ENCODE measurements at places on chromosomes 5 and 9.

- DNase-seq, result no peak
Measured at GRCh38 chr9:8268216-8268878, 468.8 kb upstream of the DMAC1 start.

DNA sequence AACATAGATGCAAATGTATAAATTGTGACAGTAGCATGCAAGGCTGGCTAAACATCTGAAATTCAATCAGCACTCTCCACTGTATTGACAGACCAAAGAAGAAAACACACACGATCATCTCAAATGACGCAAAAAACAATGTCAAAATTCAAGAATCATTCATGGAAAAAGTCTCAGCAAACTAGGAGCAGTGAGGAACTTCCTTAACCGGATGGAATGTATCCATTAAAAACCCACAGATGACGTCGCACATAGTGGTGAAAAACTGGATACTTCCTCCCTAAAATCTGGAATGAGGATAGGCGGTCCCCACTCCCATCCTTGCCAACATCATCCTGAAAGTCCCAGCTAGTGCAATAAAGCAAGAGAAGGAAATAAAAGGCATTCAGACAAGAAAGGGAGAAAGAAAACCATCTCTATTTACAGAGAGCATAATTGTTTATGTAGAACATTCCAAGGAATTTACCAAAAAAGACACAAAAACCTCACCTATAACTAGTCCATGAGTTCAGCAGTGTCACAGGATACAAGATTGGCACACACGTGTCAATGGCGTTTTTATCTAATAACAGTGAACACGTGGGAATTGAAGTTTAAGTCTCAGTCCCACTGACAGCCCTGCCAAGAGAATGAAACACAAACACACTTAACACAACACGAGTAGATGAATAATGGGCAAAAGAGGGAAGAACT lies 14.1 kb upstream of the CEP72 start:
- DNase-seq, result no peak

DNA sequence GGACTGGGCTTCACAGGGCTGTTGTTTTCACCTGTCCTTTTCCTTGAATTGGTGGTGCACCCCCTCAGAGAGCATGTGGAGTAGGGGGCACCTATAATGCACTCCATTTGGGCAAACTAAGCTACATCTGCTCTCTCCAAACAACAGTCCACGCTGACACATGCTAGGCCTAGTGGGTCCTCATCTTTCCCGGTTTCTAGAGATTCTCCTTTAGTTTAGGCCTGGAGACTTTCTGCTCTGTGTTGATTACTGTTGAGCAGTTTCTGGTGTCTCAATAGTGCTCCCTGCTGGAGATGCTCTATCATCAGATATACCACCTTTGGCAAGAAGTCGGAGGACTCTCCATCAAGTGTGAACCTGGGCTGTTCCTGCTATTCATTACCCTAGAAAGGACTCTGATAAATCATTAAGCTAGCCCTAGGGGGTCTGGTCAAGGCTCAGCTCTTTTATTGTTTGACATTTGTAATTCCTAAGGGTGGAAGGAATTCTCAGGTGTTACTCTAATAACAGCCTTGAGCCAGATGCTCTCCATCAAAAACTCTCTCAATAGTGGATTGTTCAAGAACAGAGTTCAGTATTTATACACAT lies 64.0 kb upstream of the FYB1 start:
- DNase-seq, result peak; percentile 80

- no peak for DNase-seq
Measured at GRCh38 chr9:125462861-125463291, 201.2 kb downstream of the GAPVD1 start.

DNA sequence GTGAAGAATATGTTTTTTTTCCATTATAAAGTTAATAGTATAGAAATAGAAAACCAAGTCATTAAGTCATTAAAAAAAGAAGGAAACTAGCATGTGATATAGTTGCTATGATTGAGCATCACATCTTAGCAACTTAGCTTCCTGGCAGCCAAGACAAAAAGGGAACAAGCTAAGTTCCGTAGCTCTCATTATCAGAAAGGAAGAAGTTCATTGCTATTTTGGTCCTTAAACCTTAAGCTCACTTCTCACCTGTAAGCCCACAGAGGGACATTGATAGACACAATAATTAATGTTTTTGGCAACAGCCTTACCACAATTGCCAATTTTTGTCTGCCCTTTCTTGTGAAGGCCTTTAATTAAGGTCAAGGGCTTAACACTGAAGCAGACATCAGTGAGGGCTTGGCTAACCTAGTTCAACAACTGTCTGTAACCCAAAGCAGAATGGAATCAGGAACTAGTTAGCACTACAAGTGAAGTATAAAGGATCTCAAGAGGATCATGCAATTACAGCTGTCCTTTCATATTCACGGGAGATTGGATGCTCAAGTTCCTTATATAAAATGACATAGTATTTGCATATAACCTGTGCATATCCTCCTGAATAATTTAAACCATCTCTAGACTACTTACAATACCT lies 24.0 kb upstream of the KLF4 start:
- DNase-seq, result peak; percentile 11

All from MM.1S (cell line).